RPMI7951 (cell line): ENCODE measurements at places on chromosomes 6 and 20.
A peak's percentile ranks its signal among the peaks of the same experiment; 100 is the strongest.

GRCh38 chr6:110708295-110708950 lies 106.8 kb downstream of the CDK19 start:
- DNase-seq, result peak; percentile 13

GRCh38 chr20:2920473-2920872 lies 47.2 kb downstream of the PTPRA start:
- no peak for DNase-seq

DNA sequence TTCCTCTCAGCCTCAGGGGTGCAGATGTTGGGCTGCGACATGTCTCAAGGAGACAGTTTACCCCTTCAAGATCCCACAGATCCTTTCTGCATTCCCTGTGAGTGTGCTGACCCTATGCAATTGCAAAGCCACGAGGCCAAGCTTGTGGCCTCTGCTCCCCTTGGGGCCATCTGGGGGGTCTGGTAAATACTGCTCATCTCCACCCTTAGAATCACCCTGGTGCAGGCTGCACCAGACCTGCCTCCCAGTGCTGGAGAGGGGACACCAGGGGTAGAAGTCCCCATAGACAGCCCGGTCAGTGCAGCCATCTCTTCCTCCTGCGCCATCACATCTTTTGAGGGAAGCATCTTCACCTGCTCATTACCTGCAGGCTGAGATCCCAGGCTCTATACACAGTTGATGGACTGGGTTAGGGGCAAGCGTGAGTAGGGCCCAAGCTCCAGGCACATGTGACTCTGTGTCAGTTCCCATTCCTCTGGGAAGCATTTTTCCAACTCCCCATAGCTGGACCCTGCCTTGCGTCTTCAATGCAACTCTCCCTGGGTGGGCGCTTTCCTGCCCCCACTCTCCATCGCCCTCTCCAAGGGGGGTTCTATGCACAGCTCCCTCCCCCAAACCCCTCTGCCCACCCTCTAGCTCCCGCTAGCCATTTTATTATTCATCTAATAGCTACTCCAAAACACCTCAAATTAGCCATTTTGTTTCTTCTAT lies 53.9 kb downstream of the THBS2 start:
- no peak for DNase-seq

DNA sequence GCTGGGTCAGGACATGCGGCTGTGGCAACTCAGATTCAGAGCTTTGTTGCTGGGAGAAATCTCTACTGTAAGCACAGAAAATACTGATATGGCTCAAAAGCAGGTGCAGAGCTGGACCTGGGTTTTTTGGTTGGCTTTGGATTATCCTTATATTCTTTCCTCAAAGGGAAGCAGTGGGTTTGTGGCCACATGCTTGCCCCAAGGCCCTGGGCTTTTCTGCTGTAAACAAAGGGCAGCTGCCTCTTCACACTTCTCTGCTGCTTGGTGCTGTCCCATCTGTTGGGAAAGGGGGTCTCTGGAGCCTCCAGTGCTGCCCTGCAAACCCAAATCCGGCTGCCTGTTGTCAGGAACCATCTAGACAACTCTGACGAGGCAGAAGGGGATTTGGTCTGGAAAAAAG lies 52.4 kb downstream of the ANKRD6 start:
- no peak for DNase-seq

GRCh38 chr20:46995561-46996142 lies 101.0 kb downstream of the EYA2 start:
- no peak for DNase-seq

DNA sequence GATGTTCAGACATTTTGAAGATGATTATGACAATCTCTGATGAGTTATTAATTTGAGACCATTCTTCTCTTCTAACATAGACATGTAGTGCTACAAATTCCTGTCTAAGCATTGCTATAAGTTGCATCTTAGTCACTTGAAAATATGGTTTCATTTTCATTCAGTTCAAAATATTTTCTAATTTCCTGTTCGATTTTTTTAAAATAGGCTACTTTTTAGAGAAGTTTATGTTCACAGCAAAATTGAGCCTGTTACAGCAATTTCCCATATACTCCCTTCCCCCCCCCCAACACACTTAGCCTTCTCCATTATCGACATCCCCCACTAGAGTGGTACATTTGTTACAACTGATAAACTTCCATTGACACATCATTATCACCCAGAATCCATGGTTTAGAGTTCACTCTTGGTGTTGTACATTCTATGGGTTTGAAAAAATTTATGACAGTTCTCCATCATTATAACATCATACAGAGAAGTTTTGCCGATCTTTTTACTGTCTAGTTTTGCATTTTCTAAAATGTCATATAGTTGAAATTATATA lies 31.2 kb downstream of the PLAGL1 start:
- no peak for DNase-seq

DNA sequence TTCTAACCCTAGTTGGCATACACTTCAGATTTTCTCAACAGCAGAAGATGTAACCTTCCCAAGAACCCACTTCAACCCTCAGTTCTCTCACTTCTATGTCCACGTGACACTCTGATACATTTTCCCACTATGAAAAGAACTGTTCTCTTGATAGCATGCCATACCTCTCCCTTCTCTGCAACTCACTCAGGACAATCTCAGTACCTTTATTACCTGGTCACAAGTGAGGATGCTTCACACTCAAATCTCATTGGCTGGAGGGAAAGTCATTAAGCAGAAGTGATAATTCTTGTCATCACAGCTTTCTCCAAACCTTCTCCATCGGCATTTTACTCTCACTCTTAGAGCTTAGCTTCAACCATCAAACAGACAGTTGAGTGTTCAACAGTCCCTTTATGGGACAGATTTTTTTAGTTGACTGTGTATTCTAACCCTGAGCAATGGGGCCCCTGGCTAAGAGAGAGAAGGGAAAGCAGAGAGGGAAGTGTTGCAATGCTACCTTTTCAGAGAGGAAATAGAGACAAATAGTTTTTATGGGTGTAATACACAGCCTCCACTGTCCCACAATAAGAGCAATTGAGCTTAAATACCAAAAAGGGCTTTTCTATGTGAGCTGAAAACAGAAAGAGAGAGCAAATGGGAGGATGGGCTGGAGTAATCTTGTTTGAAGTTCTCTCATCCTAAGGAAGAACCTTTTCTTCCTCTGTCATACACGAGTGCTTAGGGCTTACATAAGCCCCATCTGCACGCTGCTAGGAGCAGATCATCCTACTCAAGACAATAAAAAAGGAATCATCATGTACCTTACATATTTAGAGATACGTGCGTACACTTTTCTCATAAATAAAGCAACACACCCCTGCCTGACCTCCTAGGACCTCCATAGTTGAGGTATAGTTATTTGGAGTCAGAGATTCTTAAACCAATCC lies 16.0 kb downstream of the HLA-DPA1 start:
- no peak for DNase-seq

DNA sequence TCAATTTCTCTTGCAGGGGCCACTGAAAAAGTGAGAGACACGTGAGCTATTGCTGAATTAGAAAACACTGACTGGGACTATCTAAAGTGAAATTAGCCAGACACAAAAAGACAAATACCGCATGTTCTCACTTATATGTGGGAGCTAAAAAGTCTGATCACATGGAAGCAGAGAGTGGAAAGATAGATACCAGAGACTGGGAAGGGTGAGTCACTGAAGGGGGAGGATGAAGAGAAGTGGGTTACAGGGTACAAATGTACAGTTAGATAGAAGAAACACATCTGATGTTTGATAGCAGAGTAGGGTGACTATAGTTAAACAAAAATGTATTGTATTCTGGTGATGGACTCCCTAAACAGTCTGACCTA lies 13.4 kb downstream of the CST3 start:
- DNase-seq, result peak; percentile 52

GRCh38 chr6:165663736-165664558 lies 906 bp upstream of the PDE10A start:
- no peak for DNase-seq

DNA sequence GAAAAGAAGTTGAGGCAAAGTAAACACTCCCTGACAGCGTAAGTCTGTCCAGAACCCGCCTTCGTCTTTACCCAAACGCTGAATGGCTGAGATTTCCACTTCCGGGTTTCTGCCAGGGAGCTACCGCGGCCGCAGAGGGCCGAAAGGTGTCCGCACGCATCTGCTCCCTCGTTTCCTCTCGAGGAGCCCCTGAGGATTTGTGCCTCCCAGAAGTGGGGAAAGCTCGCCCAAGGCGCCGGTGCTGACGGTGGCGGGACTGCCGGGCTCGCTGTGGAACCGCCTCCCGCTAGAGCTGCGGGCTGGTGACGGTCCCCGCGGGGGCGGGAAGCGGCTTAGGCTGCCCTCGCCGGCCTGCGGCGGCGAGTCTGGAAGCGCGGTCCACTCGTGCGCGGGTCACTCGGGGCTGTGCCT lies 1760.2 kb upstream of the DEFB115 start:
- DNase-seq, result peak; percentile 94

- DNase-seq, result peak; percentile 43
These were observed 87.3 kb downstream of the TOX2 start for GRCh38 chr20:44001667-44002596.
